ENCODE measurements at places on chromosomes 11 and 22.
A peak's percentile ranks its signal among the peaks of the same experiment; 100 is the strongest.

- DNase-seq, result no peak
Measured at GRCh38 chr11:75160220-75160757, 9.4 kb downstream of the SLCO2B1 start.

DNA sequence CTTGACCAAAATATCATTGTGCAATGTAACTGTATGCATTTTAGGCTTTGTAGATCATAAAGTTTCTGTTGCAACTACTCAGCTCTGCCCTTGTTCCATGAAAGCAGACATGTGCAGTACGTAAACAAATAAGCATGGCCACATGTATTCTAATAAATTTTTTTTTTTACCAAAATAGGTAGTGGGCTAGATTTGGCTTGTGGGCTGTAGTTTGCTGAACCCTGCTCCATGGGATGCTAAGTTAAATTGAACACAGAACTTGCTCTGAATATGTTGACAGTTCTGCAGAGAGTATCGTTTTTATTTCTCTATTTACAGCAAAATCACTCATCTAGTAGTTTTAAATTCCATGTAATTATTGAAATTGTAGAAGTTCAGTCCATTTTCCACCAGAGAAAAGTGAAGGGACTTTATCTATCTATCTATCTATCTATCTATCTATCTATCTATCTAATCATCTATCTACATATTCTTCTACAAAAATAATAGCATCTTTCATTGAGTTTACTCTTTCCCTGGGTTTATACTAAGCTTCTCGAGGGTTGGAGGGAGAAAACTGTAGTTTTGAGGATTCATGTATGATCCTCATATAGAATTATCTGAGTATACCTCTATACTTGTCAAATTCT, 9.5 kb upstream of the OOSP4A start:
- no peak for DNase-seq

DNA sequence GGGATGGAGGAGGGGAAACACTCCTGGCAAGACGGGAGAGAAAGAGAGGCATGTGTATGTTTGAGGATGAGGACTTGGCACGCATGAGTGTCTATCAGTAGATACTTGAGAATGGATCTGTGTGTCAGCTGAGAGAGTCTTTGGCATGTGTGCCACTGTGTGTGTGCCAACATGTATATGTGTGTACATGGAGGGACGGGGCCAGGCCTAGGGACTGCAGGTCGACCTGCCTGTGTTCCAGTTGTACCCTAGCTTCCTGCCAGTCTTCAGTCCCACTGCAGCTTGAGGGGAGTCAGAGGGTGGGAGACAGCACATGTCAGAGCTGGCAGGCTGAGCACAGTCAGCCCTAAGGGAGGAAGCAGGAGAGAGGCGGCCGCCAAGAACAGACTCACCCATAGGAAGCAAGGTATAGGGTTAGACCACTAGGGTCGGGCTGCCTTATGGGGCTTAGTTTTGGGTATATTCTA, 5.6 kb downstream of the CLCF1 start:
- DNase-seq, result no peak

- DNase-seq, result no peak
Measured at GRCh38 chr22:42269432-42270175, 849 bp downstream of the TCF20 start.

DNA sequence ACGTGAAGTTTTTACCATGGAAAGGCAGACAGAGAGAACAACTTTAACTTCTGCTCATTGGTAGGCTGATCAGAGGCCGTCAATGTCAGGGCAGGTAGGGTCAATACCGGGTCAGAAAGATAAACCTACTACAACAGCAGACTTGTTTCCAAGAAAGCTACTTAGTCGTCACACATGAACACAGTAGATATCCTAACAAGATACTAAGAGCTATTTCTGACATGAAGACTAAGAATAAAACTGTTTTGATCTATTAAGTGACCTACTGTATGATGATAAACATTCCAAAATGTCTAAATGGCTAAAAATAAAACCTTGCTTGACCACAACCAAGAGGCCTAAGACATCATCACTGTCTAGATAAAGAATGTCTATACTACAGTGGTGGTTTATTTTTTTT, 231.3 kb downstream of the CADM1 start:
- no peak for DNase-seq

- no peak for DNase-seq
Measured at GRCh38 chr11:67230406-67230805, 35.9 kb upstream of the GRK2 start.

DNA sequence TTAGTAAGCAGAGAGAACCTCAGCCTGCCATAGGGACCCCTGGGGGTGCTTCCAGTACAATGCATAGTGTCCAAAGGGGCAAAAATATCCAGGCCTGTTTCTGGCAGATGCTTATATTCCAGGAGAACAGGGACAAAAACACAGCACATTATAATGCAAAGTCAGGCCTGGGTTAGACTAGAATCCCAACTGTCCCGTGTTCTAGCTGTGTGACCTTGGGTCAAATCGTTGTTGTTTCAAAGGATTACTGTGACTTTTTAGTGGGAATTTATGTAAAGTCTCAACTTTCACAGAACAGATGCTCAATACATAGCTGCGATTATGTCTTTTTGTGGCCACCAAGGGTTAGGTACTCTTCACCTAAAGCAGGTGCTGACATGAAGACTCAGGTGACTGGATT, 86.0 kb downstream of the USP35 start:
- DNase-seq, result peak; percentile 11

GRCh38 chr11:1064167-1064566, 10.5 kb upstream of the MUC2 start:
- no peak for DNase-seq

GRCh38 chr11:35360055-35360530, 59.3 kb downstream of the SLC1A2 start:
- DNase-seq, result no peak

GRCh38 chr11:17014833-17015626, 816 bp upstream of the PLEKHA7 start:
- DNase-seq, result no peak

DNA sequence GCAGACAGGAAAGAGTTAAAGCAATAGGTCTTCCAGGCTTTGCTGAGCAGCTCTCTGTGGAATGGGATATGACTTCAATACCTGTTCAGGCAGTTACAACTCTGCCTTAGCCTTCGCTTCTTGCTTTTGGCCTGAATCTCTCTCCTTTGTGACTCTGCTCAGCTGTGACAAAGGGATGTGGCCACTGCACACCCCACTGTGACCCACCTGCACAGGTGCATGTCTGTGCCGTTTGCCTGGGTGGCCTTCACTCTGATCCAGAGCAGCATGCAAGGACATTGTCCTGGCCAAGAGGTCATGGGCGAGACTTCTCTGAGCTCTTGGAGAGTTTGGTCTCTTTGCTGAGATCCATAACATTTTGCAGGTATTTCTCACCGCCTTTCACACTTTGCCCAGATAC, 891.3 kb downstream of the BRD1 start:
- DNase-seq, result no peak

DNA sequence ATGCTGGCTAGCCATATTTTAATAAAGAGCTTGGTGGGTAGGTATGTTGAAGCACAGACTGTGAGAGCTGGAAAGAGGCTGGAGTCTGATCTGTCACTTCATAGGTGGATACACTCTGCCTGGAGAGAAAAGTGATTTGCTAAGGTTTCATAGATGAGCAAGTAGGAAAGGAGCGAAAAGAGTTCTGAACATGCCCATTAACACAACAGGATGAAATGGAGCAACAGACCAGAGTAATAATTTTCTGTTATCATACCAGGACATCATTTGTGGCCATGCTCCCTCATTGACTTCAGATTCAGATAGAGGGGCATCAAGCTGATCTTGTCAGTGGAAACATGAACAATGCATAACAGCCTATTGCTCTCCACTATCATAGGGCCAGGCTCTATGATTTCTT, 452.9 kb downstream of the JRKL start:
- no peak for DNase-seq

DNA sequence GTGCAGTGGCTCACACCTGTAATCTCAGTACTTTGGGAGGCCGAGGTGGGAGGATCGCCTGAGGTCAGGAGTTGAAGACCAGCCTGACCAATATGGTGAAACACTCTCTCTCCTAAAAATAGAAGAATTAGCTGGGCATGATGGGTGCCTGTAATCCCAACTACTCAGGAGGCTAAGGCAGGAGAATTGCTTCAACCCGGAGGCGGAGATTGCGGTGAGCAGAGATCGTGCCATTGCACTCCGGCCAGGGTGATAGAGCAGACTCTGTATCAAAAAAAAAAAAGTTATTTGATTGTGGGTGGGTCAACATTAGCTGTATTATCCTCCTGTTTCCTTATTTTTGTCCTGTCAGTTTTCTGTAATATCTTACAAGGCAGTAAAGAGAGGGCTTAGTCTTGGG, 11.9 kb upstream of the RFPL1 start:
- no peak for DNase-seq

GRCh38 chr22:44449061-44449682, 48.9 kb downstream of the RTL6 start:
- DNase-seq, result no peak

- DNase-seq, result no peak
Measured at GRCh38 chr11:38481391-38481790, 1883.4 kb upstream of the RAG2 start.

GRCh38 chr11:94526645-94527438, 14.6 kb downstream of the C11orf97 start:
- no peak for DNase-seq

- no peak for DNase-seq
Measured at GRCh38 chr11:132451942-132452601, 1080.2 kb downstream of the OPCML start.

DNA sequence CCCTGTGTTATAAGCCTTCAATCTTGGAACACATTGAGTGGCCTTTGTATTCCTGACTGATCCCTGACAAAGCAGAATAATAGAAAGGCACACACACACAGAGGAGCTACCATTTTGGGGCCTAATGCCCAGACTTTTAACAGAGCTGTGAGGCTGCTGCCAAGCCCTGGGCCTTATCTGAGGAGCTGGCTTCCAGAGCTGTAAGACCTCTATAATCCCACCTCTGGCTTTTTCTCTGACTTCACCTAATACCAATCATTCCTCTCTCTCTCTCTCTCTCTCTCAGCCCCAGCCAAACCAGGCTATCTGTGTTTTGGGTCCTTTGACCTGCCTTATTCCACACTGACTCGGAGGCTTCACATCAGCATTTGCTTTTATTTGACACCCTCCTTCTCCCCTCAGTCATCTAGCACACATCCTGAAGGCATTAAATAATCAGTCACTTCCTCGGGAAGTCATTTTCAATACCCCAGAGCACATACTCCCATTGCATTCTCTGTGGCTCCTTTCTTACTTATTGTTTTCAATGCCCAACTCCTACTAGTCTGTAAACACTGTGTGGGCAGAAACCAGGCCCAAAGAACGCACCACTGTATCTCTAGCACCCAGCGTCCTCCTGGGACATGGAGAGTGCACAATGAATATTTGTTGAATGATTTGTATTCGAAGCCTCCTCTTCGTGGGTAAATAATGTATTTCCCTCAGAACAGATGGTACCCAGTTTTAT, 21.2 kb upstream of the TRIM44 start:
- DNase-seq, result no peak

- DNase-seq, result peak; percentile 83
Measured at GRCh38 chr11:120645639-120646038, 134.1 kb downstream of the GRIK4 start.

- DNase-seq, result no peak
Measured at GRCh38 chr11:95465887-95466286, 234.9 kb upstream of the SESN3 start.

- DNase-seq, result no peak
Measured at GRCh38 chr11:23359297-23359696, 499.0 kb upstream of the CCDC179 start.

DNA sequence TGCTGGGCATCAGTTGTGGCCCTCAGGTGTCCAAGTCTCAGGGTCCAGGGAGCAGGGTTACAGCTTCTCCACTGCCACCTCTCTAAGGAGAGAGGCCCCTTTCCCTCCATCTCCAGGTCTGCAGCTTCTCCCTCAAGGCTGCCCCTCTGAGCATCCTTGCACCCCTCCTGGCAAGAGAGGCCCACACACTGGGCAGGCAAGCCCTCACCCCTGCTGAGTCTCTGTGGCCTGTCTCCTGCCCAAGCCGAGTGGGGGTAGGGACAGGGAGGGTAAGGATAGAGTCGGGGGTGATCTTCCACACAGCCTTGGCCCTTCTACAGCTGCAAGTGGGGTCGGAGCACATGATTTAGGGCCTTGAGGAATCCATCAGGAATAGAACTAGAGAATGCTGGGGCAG, 76.6 kb downstream of the ST3GAL4 start:
- DNase-seq, result no peak

DNA sequence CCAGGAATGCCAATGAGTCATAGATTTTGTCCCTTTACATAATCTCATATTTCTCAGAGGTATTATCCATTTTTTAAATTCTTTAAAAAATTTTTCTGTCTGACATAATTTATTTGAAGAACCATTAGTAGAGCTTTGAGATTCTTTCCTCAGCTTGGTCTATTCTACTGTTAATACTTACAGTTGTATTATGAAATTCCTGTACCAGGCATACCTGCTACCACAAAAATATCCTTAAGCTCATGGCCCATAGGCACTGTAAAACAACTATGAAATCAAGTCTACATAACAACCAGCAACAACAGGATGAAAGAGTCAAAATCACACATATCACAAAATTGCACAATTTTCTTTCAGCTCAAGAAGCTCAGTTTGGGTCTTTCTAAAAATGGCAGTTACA, 541.3 kb downstream of the LUZP2 start:
- DNase-seq, result no peak

DNA sequence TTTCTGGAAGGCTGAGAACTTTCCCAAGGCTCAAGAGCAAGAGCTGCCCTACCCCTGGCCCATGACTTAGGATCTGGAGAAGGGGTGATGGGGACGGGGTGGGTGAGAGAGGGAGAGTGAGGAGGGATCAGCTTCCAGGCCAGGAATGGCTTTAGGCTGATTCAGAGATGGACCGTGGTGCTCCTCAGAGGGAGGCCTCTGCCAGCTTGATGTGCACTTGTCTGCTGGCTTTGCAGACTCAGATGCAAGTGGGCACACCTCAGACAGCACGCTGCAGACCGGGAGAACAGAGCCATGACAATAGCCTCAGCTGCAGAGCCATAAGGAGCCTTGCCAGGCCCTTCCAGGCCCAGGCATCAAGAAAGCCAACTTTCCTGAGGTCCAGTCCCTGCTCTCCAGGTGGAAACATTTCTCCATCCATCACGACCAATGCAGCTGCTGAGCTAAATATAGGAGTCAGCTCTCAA, 41.3 kb downstream of the ALX4 start:
- DNase-seq, result no peak

DNA sequence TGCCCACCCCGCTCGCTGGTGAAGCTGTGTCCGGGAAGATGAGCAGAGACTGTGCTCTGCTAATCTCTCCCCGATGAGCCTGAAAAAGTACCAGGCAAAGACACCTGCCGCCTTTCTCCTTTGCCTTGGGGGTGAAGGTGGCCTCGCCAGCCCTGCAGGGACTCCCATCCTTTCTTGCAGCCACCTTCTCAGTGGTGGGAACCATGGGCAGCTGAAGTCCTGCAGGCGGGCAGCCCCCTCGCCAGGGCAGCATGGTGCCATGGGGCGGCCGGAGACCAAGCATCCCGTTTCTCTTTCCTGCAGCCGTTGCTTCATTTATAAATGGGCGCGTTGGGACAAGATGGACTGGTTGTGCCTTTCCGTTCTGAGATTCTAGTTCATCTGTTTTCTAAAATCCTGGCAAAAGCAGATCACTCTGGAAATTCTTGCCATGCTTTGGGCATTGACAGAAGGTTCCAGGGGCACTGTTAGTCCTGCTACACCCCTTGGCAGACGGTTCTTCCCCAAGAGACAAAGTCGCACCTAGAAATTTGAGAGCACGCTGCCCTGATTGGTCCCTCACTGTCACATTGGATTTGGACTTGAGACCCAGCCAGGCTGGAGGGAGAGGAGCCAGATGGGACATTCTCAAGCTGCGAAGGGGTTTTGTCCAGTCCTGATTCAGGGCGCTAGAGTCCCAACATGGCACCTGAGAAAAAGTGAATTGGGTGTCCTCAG, 7.5 kb downstream of the CTTN start:
- DNase-seq, result no peak
